ENCODE measurements at places on chromosomes 5 and 9.

DNA sequence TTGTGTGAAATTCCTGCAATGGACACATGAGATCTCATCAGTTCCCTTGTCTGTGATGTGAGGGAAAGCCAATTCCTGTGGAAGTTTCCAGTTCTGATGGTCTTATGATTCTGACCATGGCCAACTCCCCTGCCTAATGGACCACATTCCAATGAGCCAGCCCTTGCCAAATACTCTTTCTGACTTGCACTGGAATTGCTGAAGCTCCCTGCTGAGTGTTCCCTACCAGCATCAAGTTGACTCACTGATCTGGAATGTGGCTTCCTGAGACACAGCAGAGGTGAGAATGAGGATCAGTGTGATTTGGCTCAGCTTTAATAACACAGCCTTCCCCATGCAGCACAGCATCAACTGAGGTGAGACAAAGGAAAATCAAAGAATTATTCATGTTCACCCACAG lies 427.8 kb downstream of the KDM4C start:
- peak; percentile 87 for DNase-seq

DNA sequence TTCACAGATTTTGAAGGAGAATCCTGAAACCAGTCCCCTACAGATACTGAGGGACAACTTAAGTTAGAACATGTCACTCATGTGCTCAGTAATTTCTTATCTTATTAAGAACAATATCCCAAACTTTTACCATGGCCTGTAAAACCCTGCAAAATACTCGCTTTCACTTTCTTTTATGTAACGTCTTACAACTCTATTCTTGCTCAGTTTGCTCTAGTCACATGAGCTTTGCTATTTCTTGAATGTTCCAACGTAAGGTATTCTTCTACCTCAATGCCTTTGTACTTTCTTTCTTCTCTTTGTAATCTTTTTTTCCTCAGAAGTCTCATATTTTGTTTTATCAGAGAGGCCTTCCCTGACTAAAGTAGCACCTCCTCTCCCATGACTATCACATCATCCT lies 14.1 kb downstream of the TMEM38B start:
- DNase-seq, result no peak

GRCh38 chr5:1824903-1825841 lies 24.0 kb downstream of the NDUFS6 start:
- DNase-seq, result no peak

- no peak for DNase-seq
Observed at GRCh38 chr5:39262981-39263380, 43.6 kb upstream of the FYB1 start.

GRCh38 chr5:110478895-110479294 lies 247.6 kb downstream of the TMEM232 start:
- DNase-seq, result peak; percentile 78

- no peak for DNase-seq
Observed at GRCh38 chr5:146548781-146549449, 32.9 kb upstream of the GPR151 start.

- DNase-seq, result no peak
Observed at GRCh38 chr5:23840083-23840482, 332.7 kb downstream of the PRDM9 start.

DNA sequence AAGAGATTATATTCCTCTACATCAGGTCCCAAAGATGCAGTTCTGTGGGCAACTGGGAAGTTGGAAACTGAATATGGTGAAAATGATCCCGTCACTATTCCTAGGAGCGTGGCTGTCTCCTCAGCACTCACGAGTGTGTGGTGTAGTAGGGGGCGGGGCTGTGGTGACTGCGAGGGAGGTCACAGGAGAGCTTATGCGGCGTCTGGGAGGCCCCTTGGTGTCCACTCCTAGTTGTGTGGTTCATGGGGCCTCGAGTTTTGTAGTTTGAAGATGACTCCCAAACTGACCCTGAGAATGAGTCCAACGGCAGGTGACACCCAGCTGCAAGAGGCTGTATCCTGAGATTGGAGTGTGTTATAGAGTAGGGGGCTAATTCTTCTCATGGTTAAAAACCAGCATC lies 68.2 kb downstream of the MVB12B start:
- DNase-seq, result no peak

- DNase-seq, result no peak
Observed at GRCh38 chr9:137967280-137967953, 89.8 kb downstream of the CACNA1B start.

- no peak for DNase-seq
Observed at GRCh38 chr9:91908293-91908623, 41.8 kb downstream of the ROR2 start.

DNA sequence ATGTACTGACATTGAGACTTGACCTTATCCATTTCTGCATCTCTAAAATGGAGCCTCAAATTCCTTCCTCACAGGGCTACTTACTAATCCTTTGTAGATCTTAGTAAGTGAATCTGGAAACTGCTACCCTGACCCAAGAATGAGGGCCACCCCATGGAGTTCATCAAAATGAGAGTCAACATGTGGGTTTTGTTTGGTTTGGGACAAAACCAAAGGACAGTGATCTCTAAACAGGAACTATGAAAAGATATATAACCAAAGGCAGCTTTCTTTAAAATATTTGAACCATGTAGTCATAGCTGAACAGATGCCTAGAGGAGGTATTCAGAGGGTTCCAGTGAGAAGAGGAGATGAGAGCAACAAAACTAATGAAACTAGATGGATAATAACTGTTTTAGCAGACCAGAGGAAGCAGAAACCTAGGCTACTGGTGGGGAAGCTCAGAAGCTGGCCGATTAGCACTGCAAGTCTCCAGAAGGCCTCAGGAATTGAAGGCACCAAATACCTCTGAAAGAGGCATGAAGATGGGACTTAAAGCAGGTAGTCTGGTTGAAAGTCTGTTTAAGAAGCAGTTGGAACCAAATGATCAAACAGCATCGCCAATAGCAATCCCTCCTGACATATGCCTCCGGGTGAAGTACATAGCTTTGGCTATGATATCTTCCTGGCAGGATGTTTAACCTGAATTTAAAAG lies 45.8 kb downstream of the THOC3 start:
- DNase-seq, result peak; percentile 94

DNA sequence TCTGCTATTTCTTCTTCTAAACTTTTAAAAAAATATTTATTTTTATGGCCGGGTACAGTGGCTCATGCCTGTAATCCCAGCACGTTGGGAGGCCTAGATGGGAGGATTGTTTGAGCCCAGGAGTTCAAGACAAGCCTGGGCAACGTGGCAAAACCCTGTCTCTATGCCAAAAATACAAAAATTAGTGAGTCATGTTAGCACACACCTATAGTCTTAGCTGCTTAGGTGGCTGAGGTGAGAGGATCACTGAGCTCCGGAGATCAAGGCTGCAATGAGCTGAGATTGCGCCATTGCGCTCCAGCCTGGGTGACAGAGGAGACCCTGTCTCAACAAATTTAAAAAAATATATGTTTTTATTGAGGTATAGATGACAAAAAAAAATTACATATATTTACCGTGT lies 5.6 kb downstream of the AP3S1 start:
- DNase-seq, result no peak

DNA sequence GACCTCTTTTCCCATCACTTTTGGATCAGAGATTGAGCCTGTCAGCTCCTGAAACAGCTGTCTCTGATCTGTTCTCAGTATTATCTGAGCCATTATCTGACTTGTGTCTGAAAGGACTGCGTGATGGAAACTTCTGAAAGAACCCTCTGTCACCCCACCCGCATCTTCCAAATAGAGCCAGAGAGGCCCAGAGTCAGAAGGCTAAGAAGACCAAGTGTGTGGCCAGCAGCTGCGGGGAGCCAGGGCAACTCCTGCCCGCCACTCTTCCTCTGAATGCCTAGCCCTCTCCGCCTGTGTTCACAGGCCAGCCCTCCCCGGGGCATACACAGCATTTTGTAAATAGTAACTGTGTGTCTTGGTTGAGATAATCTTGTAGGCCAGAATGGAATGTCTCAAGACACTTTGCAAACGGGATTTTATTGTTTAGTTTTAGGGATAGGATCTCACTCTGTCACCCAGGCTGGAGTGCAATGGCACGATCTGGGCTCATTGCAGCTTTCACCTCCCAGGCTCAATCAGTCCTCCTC lies 92.7 kb downstream of the AOPEP start:
- no peak for DNase-seq

GRCh38 chr5:76384705-76385104 lies 18.4 kb upstream of the IQGAP2 start:
- DNase-seq, result no peak

DNA sequence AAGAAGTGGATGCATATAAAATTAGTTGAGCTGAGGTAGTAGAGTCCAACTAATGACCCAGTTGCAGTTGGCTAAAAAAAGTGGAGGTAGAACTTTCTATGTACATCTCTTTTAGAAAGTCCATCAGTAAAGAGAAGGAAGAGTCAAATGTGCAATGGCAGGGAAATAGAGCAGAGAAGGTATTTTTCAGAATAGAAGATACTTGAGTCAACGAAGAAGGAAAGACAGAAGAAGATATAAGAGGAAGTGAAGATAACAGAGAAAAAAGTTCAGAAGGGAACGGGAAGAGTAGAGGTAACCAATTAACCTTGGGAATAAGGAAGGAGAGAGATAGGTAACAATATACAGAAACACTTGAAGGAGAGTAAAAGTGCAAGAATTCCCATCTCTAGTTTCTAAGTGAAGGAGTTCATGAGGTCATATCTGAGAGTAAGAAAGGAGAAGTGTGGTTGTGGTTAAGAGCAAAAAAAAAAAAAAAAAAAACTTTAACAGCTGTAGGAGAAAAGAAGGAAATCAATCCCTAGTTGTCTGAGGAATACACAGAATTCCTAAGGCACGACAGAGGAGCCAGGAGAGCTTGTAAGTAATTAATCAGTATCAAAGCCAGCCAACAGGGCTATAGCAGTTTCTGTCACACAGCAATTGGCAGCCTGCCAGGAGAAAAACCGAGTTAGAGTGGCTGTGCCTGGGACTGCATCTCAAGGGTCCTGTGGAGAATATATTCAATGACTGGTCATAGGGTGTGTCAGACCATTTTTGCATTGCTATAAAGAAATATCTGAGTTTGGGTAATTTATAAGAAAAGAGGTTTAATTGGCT lies 61.0 kb downstream of the ARL15 start:
- peak; percentile 6 for DNase-seq

- peak; percentile 59 for DNase-seq
Observed at GRCh38 chr5:146340260-146341081, 1.8 kb downstream of the POU4F3 start.

- peak; percentile 33 for DNase-seq
Observed at GRCh38 chr5:41921874-41922273, 3.2 kb upstream of the FBXO4 start.

DNA sequence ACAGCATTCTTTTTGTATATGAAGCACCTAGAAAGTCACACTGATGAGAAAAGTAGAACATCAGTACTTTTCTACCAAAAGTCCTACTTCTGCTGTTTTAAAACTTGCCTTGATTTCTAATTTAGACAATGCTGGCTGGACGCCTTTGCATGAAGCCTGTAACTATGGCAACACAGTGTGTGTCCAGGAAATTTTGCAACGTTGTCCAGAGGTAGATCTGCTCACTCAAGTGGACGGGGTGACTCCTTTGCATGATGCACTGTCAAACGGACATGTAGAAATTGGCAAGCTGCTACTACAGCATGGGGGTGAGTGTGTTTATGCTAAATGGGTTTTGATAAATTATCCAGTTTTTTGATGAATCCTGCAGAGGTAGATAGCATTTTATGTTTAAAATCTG lies 73.5 kb downstream of the SLF1 start:
- DNase-seq, result peak; percentile 89

DNA sequence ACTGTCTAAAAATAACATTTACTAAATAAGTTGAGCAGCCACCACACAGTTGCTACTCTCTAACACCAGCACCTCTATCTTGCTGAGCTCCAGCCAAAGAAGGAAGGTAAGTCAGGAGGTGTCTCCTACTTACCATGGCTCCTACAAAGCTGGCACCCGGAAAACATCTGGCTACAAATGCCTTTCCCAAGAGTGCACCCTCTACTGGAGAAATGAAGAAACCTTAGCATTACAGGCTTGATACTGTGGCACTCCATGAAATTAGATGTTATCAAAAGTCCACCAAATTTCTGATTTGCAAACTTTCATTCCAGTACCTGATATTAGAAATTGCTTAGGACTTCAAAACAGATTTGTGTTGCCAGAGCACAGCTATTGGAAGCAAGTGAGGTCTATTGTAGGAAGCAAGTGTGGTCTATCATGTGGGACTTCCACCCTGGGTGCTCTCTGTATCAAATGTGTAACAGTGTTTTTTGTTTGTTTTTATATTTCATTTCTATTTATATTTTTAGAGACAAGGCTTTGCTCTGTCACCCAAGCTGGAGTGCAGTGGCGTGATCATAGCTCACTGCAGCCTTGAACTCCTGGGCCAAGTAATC lies 25.7 kb upstream of the RFK start:
- DNase-seq, result no peak

DNA sequence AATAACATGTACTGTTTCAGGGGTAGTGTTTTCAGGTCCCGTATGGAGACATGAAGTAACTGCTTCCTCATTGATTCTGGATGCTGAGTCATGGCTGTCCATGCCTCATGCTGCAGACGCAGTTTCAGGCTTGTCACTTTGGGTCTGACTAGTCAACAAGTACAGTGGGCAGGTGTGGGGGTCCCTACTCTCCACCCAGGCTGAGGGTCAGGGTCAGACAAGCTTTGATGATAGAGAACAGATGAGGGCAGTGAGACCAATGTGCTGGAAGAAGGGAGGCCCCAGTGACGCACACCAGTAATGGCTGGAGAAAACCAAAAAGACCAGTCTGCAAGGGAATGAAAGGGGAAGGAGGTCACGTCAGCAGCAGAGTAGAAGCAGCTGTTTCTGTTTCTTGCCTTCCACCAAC lies 80.0 kb upstream of the NFIL3 start:
- no peak for DNase-seq

DNA sequence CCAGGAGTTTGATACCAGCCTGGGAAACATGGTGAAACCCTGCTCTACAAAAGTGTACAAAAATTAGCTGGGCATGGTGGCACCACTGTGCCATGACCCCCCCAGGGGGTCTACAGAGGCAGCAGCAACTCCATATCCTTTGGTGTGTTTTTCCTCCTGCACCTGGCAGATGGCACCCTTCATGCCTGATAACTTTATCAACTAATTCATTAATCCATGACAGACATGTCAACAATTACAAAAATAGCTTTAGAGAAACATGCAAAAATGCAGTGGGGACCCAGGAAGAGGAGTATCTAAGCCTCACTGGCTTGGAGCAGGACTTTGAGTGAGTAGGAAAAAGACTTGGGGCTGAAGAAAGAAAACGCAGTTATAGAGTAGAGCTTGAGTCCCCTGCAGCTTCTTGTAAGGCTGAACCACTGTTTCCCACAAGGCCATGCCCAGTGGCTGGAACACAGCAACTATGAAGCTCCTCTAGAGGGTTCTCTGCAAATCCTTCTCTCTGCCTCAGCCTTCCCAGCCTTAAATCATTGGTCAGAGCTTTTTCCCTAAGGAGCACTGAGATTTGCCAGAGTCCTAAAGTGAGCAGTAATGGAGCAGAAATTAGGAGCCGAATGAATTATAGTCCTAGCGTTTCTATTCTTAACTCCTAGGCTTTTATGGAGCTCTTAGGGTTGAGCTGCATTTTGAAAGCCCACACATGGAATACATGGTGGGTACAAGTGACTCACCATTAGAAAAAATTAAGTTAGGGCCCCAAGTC lies 25.5 kb upstream of the B4GALT1 start:
- DNase-seq, result no peak

Measured in brain microvascular endothelial cell (primary cell).